ENCODE measurements at places on chromosomes 7 and 10. TPM values are rescaled to one million over a fixed set of nuclear protein-coding genes. Genes with fewer than 3 reads are reported as not detected.

Gene NUP205
- total RNA-seq: 67.0 TPM

Gene FGFR2
- 5.5 TPM for total RNA-seq

Gene ERVW-1
- not detected for total RNA-seq

Gene SPDYE16
- total RNA-seq: not detected

Gene LRRC4
- 1.7 TPM for total RNA-seq

Gene ASZ1
- not detected for total RNA-seq

Gene C10orf105
- total RNA-seq: not detected

Gene MMD2
- total RNA-seq: not detected

Gene GNAT3
- not detected for total RNA-seq

Gene ANK3
- 14.7 TPM for total RNA-seq

Gene LMOD2
- total RNA-seq: not detected

Gene CAV2
- 225 TPM for total RNA-seq

Gene NEUROG3
- not detected for total RNA-seq

Gene WDR86
- 0.24 TPM for total RNA-seq

Gene KNDC1
- under 0.01 TPM for total RNA-seq

Gene KEL
- total RNA-seq: 0.72 TPM

Gene MPP7
- total RNA-seq: 23.7 TPM

Gene TWNK
- total RNA-seq: 8.4 TPM

Gene IGF2BP3
- 7.5 TPM for total RNA-seq

Gene TFPI2
- 26.7 TPM for total RNA-seq

Gene NRG3
- total RNA-seq: under 0.01 TPM

Gene COL17A1
- total RNA-seq: 856 TPM

Gene CHAT
- not detected for total RNA-seq

Gene NOS3
- 0.64 TPM for total RNA-seq

Gene PRKCQ
- 2.3 TPM for total RNA-seq

Gene BUD31
- 108 TPM for total RNA-seq

Gene C7orf33
- total RNA-seq: not detected

Gene ADRB1
- 4.0 TPM for total RNA-seq

Gene NIPSNAP2
- total RNA-seq: 43.6 TPM

Gene CPXM2
- total RNA-seq: 0.48 TPM

Gene HIP1
- total RNA-seq: 5.8 TPM

Gene NUDCD3
- total RNA-seq: 64.4 TPM

Gene C10orf67
- total RNA-seq: not detected

Gene SVIL
- 26.4 TPM for total RNA-seq

Gene TMEM176A
- total RNA-seq: not detected

Gene BAMBI
- 8.2 TPM for total RNA-seq

Gene OPALIN
- total RNA-seq: not detected

Gene CALML3
- total RNA-seq: 2.7 TPM

Gene MACROH2A2
- total RNA-seq: 17.6 TPM

Gene CD36
- 14.7 TPM for total RNA-seq

Gene OPN4
- total RNA-seq: not detected

Gene CHPF2
- total RNA-seq: 47.0 TPM

Gene FAM25C
- not detected for total RNA-seq

Gene DYNC1I1
- total RNA-seq: 0.24 TPM

Gene ITPRID1
- total RNA-seq: not detected

Gene MEPCE
- total RNA-seq: 14.9 TPM

Gene IGFBP1
- total RNA-seq: 0.24 TPM

Gene NRP1
- 24.5 TPM for total RNA-seq

Gene EN2
- total RNA-seq: not detected

Gene ATOH7
- not detected for total RNA-seq

Gene PDE1C
- 1.2 TPM for total RNA-seq
